Smooth muscle cell of the brain vasculature (primary cell): ENCODE measurements at places on chromosomes 4 and X.

DNA sequence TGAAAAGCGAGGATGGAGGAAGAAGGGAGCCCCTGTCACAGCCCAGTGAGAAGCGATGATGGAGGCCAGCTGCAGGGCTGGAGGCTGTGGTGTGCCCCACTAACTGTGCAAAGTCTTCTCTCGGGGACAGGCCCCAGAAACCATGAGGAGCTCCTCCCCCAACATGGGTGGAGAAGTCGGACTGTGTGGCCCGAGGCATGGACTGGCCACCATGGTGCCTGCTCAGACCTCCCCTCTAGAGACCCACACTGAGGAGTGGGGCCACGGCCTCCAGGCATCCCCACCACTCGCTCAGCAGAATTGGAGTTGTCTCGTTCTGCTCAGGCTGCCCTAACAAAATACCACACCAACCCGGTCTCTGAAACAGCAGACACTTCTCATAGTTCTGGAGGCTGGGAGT is 12.2 kb upstream of the PDE6B start:
- DNase-seq: no peak

DNA sequence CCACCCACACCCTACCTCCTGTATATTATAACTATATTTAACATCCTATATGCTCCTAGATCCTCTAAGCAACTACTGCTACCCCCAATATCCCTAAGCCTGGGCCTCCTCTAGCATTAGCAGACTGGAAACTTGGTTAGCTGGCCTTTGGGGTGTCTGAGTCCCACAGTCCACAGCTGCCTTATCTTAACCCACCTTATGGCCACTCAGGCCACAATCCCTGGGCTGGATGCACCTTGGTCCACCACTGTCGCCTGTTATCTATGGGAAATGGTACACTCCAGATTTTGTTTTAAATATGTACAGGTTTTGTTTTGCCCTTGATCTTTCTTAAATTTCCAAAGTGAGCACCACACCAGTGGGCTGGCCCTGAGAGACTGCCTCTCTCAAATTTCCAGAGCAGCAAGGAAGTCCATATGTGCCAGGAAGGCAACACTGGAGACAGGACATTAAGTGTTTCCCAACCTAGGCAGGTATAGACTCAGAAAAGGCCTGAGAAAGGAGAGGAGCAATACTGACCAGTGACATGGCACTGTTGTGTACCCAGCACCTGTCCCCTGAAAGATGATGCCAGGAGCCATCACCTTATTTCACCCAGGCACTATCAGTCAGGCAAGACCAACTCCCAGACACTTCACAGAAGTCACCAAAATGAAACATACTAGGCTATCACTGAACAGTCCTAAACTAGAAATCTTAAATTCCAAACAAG is 921 bp downstream of the PFKFB1 start:
- no peak for DNase-seq

DNA sequence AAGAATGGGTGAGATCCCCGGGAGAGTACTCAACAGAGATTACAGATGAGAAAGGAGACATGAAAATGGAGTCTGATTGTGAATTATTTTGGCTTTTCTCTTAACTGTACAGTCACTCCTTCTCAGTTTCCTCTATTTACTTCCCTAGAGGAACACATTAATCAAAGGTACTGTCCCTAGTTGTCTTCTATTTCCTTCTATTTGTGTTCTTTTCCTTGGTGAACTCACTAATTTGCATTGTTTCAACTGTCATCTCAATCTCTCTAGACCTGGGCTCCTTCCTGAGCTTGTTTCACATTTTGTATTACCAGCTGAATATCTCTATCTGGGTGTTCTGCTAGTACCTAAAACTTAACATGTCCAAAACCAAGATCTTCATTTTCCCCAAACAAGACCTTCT is 59.8 kb downstream of the ABCB7 start:
- DNase-seq: no peak

- no peak for DNase-seq
Measured at GRCh38 chr4:188649635-188650034, 510.4 kb downstream of the TRIML1 start.

- no peak for DNase-seq
Measured at GRCh38 chr4:119682099-119682498, 53.5 kb upstream of the PDE5A start.

DNA sequence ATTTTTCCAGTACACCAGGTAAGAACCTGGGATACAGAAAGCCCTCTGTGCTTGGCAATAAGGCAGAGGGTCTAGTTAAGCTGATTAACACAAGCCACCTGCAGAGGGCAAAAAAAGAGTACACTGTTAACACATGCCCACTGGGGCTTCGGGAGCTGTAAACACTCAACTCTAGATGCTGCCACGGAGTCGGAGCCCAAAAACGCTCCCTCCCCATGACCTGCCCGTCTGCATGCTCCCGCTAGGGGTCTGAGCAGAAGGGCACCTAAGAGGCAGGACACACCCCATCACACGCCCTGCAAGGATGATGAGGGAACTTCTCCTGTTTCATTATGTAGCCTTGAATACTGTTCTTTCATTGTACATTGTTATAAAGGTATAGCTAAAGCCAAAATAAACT is 715.6 kb upstream of the AADAT start:
- no peak for DNase-seq

- no peak for DNase-seq
Measured at GRCh38 chr4:33126002-33126401, 2405.8 kb downstream of the PCDH7 start.

- DNase-seq: no peak
Measured at GRCh38 chrX:129783291-129783713, 3.6 kb downstream of the SASH3 start.

DNA sequence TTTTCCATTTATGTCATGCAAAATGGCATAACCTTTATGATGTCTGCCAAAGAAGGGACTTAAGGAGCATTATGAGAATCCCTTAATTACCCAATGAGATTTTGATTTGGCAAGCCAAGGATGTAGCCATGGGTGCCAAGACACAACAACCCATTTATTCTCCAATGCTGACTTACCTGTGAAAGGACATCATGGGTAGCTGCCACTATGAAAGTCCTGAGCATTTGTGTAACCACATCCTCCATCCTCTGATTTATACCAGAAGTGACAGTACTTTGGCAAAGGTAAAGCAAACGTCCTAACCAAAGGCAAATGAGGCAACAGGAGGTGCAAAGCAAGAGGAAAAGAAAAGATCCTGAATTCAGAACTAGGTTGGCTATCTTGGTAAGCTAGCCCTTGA is 87.3 kb upstream of the EMCN start:
- DNase-seq: no peak

- DNase-seq: no peak
Measured at GRCh38 chr4:46417848-46418247, 27.9 kb upstream of the GABRA2 start.

- DNase-seq: no peak
Measured at GRCh38 chr4:147909225-147909624, 177.3 kb downstream of the ARHGAP10 start.

- DNase-seq: peak; percentile 87
Measured at GRCh38 chr4:10773010-10773409, 88.4 kb upstream of the CLNK start.

DNA sequence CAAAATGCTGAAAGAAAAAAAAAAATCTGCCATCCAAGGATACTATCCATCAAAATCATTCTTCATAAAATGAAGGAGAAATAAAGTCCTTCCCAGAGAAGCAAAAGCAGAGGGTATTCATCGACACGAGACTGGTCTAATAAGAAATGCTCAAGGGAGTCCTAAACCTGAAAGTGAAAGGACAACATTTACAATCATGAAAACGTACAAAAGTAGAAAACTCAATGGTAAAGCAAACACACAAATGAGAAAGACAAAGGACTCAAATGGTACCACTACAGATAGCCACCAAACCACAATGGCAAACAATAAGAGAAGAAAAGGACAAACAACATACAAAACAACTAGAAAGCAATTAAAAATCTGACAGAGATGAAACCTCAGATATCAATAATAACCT is 41.0 kb downstream of the CD99L2 start:
- no peak for DNase-seq

DNA sequence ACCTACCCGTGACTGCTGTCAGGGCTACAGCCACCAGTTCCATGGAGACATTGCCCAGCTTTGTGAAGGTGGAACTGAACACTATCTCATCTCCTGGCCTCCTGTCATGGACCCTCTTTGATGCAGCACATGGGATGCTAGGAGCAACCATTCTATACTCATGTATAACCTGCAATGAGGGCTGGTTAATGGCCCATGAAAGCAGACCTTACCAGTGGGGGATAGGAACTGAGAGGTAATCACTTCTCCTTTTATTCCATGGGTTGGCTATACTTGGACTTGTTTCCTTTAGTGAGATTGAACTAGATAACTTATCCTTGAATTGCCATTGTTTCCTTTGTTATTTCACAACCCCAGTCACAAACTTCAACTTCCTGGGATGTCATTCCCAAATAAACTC is 310.6 kb downstream of the BMPR1B start:
- DNase-seq: no peak

DNA sequence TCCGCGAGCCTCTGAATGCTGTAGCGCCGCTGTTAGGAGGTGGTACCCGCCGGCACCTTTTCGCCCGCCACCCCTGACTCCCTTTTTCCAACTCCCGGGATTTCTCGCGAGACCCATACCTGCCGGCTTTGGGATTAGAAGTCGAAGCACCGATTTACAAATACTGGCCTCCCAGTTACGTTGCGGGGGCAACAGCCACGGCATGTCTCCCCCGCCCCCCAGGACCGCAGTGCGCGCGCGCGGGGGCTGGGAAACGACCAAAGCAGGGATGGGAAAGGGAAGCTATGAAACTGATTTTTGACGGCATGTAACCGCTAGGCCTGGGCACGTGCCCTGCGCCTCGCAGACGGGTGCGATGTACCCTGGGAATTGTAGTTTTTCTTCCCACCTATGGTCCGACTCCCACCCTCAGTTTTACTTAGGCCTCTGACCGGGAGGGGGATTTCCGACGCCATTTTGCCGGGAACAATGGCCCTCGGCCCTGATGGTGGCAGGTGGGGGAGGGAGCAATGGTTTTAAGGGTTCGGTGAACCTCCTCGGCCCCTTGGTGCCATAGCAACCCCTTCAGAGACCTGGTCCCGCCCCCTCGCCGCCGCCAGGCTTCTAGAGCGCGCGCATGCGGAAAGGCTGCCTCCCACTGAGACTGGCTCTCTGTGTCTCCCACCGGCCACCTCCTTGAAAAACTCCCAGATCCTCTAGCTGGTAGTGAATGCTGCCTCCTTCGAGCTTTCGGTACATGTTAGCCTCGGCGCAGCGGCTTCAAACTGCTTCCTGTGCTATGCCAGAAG is 772 bp upstream of the WNK3 start:
- peak; percentile 26 for DNase-seq

- no peak for DNase-seq
Measured at GRCh38 chrX:110755061-110755460, 40.6 kb downstream of the CHRDL1 start.

DNA sequence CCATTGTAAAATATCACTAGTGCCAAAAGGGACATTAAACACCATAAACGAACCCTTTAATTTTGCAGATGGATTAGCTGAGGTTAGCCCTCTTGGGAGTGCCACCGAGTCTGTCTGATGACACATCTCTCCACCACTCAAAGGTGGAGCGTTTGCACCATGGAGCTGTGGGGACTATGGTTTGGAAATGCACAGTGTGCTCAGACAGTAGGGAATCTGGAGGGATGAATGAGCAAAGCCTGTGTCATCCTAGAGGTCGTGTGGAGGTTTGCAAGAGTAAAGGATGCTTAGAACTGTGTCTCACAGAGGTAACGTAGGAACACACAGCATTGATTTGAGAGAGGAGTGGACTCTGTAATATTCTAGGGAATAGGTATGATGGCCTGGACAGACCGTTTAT is 93.7 kb downstream of the CLNK start:
- no peak for DNase-seq

DNA sequence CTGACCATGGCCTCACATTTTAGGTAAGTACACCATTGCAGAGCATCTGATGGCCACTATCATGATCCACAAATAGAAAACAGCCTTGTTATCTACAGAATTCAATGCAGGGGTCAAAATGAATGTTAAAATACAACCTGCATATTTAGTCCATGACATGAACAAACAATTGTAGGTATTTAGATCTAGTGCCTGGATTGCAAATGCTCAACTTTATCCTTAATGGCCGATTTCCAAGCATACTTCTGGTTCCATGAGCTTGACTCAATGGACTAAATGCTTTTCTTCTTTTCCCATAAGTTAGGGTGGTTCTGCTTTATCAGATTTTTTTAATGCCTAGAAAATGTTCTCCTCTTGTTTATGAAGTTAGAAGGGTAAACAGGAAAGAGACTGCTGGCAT is 139.2 kb upstream of the TTC29 start:
- no peak for DNase-seq

DNA sequence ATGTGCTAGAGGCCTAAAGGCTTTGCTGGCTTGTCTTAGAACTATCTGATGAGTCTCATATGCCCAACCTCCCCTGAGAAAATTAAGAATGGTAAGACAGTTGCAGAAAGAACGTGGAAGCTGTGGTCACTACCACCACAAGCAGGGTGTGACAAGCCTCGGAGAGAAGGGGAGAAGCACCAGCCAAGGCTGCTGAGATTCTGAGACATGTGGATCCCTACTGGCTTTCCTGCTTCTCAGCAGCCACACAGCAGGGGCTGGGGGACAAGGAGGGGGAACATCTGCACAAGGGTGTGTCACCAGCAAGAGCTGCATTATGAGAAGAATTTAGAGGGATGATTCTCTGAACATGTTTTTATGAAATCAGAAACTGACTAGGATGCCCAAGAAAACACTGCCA is 19.4 kb downstream of the TAPT1 start:
- no peak for DNase-seq

GRCh38 chrX:115624916-115625315 is 63.9 kb downstream of the PLS3 start:
- DNase-seq: no peak

DNA sequence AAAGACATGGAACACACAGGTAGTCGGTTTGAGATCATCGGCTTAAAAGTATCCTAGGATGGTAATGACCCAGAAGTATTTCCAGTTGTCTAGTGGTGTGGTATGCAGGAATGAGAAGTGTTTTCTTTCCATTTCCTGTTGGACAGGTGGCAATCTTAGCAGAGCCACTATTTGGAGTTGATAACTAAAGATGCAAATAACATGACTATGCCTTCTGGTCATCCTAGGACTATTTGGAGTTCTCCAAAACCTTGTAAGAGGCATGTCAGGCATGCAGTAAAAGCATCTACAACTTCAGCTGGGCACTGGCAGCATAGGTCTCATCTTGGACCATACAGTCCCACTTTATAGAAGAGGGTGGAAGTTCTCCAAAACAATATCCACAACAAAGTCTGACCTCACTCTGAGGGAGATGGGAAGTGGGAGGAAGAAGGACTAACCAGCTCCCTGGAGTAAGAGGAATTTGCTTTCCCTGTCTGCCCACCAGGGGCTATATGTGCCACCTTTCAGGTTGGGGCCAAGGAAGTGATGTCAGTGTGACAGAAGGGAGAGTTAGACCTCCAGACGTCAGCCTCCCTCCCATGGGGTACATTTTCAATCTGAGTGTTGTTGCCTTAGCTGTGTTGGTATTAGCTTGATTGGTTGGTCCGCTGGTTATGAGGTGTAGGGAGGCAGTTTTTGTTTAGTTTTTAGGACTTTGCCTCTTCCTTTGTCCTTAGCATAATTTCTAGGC is 101.2 kb upstream of the MYOZ2 start:
- no peak for DNase-seq
